ENCODE measurements at places on chromosomes 1 and 21. TPM values are rescaled to one million over a fixed set of nuclear protein-coding genes. Genes with fewer than 3 reads are reported as not detected.

Gene EDARADD
- total RNA-seq: 16.6 TPM

DNA sequence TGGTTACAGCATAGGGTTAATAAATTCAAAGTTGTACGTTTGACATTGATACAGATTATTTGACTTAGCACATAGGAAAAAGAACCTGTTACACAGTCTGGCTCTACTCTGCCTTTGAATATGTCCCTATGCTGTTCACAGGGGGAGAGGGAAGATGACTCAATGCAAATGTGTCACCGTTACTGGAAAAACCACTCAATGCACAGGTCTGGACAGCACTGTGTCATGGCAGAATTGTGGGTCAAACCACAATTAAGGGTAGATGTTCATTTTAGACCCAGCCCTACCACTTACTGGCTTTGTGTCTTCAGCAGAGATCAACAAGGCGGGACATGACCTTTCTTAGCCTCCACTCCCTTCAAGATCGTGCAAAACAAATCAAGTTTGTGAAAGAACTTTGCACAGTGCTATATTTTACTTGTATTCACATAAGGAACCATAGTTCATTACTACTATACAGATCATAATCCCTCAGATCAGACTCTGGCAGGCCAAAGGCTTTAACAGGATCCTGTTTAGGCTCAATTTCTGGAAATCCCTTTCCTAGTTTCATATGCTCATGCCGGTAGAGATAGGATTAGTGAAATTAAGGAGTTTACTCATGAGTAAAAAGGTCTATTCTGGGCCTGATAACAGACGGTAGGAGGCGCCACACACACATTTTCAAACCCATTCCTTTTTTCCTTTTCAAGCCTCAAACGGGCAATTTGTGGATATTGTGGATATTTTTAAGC is 22.1 kb downstream of the EIF2D start:
- no peak for DNase-seq

DNA sequence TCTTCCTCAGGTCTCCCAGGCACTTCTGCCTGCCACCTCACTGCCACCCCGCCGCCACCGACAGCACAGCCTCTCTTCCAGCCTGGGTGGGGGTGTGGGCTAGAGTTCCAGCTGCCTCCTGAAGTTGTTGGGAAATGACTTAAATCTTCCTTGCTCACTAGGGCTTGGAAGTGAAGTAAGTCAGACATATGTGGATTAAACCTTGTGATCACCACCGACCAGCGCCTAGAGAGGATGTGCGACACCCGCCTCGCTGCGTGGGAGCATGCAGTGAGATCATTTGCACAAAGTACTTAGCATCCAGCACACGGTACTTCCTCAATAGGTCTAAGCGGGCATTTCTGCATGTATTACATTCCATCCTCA is 71.4 kb upstream of the FAM20B start:
- no peak for DNase-seq

DNA sequence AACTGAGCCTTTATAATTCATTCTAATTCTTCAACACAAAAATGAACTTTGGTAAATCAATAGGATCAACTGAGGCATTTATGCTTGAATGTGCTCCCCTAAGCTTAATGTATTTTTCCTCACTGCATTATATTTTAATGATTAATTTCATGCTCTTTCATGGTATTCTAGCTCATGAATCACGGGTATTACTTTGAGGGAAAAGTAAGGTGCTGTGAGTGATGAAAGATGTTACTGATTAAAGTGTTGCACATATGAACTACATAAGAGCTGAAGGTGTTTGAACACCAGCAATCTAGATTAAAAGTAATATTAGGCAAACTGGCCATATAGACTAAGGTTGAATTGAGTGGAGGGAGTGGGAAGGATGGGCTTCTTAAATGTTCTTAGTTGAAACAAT is 1.9 kb downstream of the DPYD start:
- DNase-seq: no peak

GRCh38 chr1:228081144-228081543 is 1.4 kb upstream of the ARF1 start:
- DNase-seq: no peak

Gene GJA8
- not detected for total RNA-seq

DNA sequence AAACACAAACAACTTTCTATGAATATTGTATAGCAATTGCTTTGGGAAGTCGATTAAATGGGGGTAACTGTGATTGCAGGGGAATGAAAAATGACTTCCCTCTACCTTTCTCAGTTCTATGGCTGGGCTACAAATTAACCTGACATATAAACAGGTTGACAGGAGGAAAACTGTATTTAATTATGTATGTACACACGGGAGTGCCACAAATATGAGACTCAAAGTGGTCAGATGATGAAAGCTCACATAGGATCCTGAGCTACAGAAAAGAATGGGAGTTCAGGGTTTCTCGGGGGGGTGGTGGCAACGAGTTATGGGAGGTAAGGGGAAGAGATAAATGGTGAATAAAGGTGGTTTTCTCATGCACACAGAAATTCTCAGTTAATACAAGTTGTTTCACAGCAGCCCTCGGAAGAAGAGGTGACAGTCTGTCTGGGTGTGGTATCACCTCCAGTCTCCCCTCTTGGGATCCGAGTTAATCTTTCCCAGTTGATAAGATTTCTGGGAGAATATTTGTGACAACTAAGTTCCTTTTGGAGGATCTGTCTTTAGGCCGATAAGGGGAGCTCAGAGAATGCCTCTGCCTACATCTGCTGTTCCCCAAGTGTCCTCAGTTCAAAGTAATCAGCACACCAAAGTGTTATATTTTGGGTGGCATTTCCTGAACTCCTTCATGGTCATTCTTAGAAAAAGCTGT is 26.3 kb downstream of the GADD45A start:
- no peak for DNase-seq

Gene TAS1R1
- not detected for total RNA-seq

Gene CTSK
- 27.5 TPM for total RNA-seq

DNA sequence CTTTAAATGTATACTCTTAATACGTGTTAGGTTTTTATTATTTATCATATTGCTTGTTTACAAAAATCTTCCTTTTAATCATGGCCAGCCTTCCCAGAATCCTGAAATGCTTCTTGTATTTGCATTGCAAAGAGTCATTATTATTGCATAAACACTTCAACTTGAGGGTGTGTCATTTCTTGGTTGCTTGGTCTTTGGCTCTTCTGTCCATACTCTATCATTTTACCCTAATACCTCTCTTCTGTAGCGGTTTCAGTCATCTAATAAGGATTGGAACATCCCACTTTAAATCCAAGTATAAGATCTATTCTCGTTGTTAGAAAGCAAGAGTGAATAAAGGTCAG is 200.6 kb upstream of the CACYBP start:
- DNase-seq: no peak

Gene MYOC
- total RNA-seq: 0.29 TPM

GRCh38 chr1:248631354-248632008 is 3.4 kb downstream of the OR2T11 start:
- DNase-seq: no peak

DNA sequence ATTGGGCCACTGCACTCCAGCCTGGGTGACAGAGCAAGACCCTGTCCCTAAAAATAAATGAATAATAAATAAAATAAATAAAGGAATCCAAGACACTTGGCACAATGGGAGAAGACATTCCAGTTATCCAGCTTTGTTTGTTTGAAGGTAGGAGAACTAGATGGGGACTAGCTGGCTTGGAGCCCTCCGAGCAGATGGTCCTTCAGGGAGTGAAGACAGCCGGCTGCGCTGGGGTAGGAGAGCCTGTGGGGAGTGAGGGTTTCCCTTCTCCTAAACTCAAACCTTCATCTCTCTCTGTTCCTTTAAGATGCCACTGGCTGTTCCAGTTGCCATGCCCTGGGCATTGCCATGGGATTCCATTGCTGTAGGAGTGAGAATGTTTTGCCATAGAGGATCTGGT is 120.6 kb downstream of the NAV1 start:
- no peak for DNase-seq

- no peak for DNase-seq
These were observed 68.0 kb downstream of the UCK2 start for GRCh38 chr1:165895451-165895871.

DNA sequence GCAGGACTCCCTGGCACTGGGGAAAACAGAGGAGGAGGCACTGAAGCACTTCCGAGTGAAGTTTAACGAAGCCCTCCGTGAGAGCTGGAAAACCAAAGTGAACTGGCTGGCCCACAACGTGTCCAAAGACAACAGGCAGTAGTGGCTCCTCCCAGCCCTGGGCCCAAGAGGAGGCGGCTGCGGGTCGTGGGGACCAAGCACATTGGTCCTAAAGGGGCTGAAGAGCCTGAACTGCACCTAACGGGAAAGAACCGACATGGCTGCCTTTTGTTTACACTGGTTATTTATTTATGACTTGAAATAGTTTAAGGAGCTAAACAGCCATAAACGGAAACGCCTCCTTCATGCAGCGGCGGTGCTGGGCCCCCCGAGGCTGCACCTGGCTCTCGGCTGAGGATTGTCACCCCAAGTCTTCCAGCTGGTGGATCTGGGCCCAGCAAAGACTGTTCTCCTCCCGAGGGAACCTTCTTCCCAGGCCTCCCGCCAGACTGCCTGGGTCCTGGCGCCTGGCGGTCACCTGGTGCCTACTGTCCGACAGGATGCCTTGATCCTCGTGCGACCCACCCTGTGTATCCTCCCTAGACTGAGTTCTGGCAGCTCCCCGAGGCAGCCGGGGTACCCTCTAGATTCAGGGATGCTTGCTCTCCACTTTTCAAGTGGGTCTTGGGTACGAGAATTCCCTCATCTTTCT is 75.5 kb downstream of the PIK3CD start:
- no peak for DNase-seq

DNA sequence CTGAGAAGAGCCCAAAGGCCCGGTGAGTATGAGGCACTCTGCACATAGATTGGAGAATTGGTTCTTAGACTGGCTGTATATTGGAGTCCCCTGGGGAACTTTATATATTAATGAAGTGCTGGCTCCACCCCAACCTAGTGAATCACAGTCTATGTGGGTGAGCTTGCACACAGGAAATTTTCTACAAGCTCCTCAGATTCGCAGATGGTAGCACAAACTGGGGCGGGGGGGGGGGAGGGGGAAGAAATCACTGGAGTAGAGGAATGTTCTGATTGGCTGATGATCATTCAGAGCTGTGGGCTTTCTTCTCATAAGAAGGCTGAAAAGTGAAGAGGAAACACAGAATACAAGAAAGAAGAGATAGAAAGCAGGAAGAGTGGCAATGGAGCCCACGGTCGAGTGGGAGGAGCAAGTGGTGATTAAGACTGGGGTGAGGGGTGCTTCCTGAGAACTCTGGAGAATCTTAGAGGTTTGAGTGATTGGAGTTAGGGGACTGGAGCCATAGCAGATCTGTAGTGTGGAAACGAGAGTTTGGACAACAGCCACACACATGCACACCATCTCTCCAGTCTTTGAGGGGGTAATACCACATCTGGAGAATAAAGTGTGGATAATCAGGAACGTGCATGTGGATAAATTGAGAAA is 465.9 kb upstream of the DAB1 start:
- no peak for DNase-seq

Gene GBP7
- not detected for total RNA-seq

DNA sequence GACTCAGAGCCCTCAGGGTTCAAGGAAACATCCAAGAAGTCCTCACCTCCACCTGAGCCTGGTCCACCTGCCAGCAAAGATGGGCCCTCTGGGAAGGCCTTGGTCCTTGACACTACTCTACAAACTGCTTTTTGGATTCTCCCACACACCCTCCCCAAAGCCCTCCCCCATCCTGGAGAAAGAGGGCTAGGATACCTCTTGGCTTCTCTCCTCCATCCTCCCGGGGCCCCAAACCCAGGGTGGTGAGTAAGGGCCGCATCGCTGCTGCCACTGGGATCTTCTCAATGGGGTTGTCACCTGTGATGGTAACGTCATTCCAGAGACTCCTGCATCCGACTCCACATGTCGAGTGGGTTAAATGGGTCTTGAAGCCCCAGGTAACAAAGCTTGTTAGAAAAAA is 26.6 kb downstream of the MATN1 start:
- no peak for DNase-seq

GRCh38 chr1:167756730-167757405 is 35.1 kb downstream of the MPZL1 start:
- DNase-seq: no peak

Gene CNR2
- total RNA-seq: not detected

Gene CYYR1
- total RNA-seq: 20.8 TPM

Gene SH3BGRL3
- total RNA-seq: 37.4 TPM

DNA sequence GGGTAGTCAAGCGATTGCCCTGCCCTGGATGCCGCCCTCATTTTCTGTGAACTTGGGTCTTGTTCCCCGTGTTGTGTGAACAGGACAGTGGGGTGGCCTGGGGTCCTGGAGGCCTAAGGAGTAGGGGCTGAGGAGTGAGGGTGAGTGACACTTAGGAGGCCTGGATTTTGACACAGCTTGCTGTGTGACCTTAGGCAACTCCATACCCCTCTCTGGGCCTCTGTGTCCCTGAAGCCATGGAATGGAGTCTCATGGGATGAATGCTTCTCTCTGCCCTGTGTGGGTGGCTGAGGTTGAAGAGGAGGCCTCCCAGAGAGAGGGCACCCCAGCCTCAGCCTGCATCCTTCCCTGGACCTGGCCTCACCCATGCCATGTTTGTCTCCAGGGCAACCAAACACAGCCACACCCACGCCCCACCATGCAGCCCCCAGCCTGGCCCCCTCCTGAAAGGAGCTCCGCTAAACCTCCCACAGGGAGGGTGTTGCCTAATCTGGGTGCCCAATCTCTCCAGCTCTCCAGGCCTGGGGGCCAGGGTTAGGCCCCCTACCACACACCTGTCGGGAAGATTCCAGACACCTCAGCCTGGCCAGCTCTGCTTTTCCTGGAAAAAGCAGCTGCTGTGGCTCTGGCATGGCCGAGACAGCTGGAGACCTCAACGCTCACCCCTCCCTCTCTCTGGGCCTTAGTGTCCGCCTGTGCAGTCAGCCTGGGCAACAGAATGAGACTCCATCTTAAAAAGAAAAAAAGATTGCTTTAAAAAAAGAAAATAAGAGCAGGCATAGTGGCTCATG is 9.9 kb downstream of the MYOM3 start:
- no peak for DNase-seq

DNA sequence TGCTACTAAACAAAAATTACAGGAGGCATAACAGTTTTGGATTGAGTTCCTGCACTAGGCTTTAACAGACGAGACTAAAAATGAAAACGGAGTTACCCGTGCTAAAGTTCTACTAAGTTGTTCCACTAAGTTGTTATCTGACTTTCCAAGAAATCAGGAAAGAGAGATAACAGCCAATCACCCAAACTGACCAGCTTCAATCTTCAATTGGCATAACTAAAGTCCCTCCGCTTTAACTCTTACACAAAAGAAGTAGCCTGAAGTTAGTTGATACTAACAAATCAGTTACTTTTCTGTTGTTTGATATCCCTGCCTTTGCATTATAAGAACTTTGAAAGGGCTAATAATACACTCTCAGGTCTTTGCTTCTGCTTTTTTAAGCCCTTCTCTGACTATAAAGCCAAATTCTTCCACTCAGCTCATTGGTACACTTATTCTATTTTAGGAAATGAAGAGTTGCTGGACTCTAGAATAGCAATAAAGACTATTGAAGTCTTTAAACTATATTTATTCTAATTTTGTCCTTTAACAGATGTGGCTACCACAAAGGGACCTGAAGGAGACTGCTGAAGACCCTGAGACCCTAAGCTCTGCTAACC is 61.3 kb downstream of the TESK2 start:
- no peak for DNase-seq

Measured in mesothelial cell of epicardium (in vitro differentiated cells).